Stimulated activated CD4-positive, alpha-beta T cell treated with anti-CD3 and anti-CD28 coated beads, Interleukin-15, amount 100 ng/mL, for 1 hour (primary cell): ENCODE measurements at places on chromosomes 5 and 9.

DNA sequence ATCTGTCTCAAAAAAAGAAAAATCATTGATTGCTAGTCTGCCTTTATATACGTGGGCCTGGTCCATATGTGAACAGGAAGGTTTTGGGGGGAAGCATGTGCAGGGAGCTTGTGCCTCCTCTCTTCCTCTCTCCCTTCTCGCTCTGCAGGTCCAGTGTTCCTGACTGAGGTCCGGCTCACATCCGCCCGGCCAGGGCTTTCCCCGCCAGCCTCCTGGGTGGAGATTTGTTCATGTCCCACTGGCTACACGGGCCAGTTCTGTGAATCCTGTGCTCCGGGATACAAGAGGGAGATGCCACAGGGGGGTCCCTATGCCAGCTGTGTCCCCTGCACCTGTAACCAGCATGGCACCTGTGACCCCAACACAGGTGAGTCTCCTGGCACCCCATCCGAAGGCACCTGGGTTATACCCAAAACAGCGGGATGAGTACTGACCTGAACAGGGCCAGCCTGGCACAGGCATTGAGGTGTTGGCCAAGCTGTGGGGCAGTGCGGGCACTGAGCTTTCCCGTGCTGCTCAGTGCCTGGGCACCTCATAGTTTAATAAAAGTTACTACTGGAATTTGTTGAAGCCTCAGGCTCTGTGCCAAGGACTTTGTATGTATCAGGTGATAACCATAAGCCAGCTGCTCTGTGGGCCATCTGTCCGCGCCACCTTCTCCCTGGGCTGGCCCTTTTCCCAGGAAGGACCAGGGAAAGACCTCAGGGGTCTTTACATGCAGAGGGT is 39.4 kb upstream of the AIF1L start:
- no peak for DNase-seq

GRCh38 chr9:112375361-112375760 is 4.5 kb upstream of the HSDL2 start:
- DNase-seq, result no peak

DNA sequence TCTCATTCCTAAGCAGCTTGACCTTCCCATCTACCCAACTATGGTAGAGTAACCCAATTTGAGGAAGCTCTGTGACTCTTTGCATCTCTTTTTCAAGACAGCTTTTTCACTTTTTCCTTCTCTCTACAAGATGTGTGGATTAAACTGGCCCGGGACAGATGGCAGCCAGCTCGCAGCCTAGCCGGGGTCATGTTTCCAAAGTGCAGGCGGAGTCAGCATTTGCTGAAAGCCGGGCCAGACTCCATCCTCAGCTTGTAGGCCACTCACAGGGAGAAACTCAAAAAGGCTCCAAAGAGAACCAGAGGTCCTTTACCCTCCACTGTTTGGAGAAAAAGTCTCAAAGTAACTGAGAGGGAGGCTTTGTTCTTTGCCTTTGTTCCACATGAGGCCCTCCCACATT is 286.8 kb upstream of the PANK3 start:
- DNase-seq, result no peak

DNA sequence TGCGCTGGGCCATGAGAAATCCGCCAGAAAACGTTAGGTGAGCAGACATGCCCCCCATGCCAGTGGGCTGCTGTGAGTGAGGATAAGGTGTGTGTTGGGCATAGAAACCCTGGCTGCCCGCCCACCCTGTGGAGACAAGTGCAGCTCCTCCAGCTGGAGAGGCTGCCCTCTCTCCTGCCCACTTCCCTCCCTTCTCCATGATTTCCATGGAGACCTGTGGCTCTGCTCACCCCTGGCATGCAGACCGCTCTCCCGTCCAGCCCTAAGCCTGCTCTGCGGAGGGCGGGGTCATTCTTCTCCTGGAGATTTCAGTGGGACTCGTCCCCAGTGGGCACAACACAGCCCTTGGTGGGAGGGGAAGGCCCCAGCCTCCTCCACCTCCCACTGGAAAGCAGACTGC is 133.0 kb upstream of the FAM120A start:
- DNase-seq, result no peak

GRCh38 chr9:107033966-107034365 is 171.0 kb downstream of the ZNF462 start:
- no peak for DNase-seq

DNA sequence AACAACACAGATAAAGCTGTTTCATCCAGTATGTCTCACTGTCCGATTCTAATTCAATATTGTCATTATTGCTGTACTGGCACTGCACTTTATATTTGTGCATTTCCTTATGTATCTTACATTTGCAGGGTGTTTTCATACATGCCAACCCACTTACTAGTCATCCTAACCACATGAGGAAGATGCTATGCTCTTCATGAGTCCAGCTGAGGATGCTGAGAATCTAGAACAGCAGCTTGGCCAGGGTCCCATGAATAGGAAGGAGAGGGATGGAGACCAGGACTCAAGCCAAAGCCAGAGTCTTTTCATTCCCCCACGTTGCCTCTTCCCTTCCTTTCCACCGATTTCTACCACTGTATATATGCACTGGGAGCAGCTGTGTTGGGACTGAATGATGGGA is 292.8 kb upstream of the KLF4 start:
- no peak for DNase-seq

DNA sequence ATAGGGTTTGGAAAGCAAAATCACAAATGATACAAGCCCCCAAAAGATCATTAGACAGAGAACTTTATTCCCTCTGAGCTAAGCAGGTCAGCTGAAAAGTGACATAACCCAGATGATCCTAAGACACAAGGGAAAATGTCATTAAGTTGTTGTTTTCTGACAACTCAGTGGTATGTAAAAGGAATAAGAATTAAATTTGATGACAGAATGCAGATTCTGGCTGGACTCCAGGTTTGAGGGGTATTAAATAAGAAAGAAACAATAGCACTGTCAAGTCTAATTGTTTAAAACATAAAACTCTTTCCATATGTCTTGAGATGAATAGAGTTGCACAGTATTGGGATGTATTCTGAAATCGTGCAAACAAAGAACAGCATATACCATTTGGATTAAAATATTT is 429.9 kb downstream of the CAAP1 start:
- no peak for DNase-seq

GRCh38 chr5:99063737-99064136 is 134.9 kb upstream of the CHD1 start:
- no peak for DNase-seq

- no peak for DNase-seq
Observed at GRCh38 chr5:52069997-52070396, 686.7 kb downstream of the ISL1 start.

DNA sequence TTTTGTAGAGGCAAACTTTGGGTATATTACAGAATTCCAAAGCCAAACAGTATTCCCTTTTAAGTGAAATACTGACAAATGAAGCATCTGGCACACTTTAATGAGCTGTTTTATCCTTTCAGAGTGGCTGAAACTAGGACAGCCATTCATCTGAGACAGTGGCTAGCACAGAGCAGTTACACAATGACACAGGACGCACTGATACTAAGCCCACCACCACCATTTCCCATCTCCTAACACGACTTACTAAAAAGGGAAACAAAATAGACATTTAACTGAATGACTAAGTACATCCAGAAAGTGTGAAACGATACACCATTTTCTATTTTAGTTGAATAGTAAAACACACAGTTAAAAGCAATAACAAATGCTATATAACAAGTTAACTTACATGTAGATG is 120.4 kb upstream of the RETREG1 start:
- DNase-seq, result no peak
